BE2C (cell line): ENCODE measurements at places on chromosomes 2 and 18.

- no peak for DNase-seq
Measured at GRCh38 chr2:238938401-238939055, 90.6 kb downstream of the TWIST2 start.

- DNase-seq: no peak
Measured at GRCh38 chr18:65057439-65058083, 693.3 kb upstream of the CDH7 start.

- no peak for DNase-seq
Measured at GRCh38 chr2:214135966-214136365, 274.9 kb upstream of the VWC2L start.

- no peak for DNase-seq
Measured at GRCh38 chr2:84856787-84857186, 24.1 kb downstream of the TRABD2A start.

- DNase-seq: peak; percentile 32
Measured at GRCh38 chr2:9230051-9230802, 23.6 kb downstream of the ASAP2 start.

- DNase-seq: no peak
Measured at GRCh38 chr2:136119717-136120675, 2.0 kb upstream of the CXCR4 start.

DNA sequence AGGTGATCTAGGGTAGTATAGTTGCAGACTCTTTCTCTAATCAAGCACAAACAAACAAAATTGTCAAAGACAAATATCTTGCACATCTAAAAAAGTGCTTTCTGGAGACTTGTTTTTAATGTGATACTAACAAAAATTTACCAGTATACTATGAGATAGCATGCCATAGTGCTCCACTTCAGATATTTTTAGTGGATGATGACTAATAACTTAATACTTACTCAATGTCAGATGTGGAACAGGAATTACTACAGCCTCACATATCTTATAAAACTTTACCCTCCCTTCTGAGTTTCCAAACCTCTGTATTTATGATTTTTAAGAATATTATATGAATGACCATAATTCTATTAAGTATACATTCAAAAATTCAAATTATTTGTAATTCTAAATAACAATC, 1162.0 kb upstream of the SLC39A10 start:
- DNase-seq: no peak

DNA sequence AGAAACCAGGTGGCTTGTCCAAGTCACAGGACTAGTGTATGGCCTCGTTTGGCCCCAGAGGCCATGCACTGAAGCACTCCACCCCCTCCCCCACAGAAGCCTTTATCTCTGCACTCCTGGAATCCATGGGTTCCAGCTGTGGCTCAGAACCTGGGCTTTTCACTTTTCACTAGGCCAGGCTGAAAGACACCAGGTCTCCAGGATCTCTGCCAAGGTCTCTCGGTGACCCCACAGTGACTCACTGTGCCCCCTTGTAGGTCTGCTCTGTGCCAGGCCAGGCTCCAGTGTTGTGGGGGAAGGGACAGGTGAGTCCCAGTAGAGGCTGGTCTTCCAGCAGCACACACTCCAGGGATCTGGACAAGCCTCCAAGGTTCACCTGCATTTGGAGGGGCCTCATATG, 31.0 kb upstream of the GLI2 start:
- no peak for DNase-seq

DNA sequence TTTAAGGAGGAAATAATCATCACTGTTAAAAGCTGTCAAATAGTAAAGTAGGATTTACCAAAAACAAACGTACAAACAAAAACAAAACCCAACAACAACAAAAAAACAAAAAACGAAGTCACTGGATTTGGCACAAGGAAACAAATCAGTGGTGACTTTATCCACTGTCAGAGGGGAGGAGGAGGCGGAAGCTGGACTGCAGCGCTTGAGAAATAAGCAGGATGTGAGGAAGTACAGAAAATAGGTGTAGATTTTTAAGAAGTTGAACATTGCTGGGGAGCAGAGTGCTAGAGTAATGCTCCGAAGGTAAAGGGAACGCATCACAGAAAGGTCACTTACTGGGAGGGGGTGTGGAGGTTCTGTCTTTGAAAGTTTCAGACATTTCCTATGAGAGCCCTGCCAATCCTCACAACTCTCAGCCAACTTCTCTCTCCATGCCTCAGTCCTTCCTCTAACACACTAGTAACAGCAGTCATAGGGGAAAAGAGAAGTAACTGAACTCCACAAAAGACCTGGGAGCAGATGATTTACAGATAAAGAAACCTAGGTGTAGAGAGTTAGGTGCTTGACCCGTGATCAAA, 220.2 kb upstream of the SMAD7 start:
- no peak for DNase-seq

DNA sequence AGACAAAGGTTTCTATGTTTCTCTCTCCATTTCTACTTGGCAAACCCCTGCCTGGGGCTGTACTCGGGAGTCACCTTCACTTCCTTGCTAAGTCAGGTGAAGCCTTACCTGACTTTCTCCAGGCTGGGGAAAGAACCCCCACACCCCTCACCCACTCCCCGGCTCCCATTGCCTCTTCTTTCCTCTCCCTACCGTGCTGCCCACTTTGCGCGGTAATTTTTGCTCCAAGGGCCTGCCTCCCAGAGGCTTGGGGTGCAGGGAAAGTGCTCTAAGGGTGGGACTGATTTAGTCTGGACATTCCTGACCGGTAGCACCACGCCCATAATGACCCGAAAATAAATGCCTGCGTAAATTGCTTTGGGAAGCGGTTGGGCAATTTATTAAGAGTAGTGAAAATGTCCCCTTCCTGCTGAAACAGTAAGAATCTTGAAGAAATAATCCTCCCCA, 49.1 kb upstream of the ATP6V1B1 start:
- DNase-seq: no peak

DNA sequence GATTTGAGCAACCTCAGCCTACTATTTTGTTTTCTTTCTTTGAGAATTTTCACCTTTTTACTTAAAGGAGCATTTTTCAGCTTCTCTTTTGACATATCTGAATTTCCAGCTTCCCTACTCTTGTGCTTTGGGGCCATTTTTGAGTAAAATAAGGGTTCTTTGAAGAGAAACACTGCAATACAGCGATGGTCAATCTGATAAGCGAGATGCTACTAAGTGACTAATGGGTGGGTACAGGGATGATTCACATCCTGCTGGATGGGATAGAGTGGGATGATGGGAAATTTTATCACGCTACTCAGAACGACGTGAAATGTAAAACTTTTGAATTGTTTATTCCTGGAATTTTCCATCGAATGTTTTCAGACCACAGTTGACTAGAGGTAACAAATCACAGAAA, 211.5 kb downstream of the TMEM247 start:
- DNase-seq: no peak

GRCh38 chr2:75321599-75321922, 122.2 kb upstream of the TACR1 start:
- DNase-seq: no peak

DNA sequence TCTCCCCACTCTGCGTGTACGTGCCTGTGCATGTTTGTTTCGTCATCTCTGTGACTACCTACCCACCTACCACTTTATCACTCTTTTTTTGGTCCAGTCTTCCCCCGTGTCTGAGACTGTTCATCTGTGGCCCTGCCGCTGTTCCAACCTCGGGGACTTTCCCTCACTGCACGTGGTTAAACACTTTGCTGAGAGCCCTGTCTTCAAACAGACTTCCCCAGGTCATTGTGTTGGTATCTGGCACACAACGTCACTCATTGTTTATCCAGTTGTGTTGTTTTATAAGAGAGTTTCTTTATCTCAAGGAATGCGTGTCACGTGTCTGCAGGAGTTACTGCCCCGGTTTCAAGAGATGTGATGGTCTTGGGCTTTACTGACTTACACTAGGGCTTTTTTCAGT, 262.0 kb upstream of the RASGRP3 start:
- DNase-seq: no peak

DNA sequence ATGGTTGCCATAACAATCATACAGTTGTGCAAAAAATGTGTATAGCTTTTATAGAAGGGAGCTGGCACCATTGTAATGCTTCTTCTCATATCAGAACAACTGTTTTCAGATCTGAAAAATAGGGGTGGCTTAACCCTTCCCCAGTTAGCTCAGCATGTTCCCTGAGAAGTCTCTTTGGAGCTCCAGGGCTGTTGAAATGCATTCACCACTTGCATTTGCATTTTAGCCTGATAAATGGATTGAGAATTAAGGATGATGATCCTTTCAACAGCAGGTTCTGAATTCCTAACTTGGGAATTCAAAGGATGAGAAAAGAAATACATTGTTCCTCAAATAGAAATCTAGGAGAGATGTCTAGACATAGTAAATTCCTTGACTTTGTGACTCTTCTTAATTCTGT, 181.7 kb upstream of the ALPP start:
- DNase-seq: no peak

DNA sequence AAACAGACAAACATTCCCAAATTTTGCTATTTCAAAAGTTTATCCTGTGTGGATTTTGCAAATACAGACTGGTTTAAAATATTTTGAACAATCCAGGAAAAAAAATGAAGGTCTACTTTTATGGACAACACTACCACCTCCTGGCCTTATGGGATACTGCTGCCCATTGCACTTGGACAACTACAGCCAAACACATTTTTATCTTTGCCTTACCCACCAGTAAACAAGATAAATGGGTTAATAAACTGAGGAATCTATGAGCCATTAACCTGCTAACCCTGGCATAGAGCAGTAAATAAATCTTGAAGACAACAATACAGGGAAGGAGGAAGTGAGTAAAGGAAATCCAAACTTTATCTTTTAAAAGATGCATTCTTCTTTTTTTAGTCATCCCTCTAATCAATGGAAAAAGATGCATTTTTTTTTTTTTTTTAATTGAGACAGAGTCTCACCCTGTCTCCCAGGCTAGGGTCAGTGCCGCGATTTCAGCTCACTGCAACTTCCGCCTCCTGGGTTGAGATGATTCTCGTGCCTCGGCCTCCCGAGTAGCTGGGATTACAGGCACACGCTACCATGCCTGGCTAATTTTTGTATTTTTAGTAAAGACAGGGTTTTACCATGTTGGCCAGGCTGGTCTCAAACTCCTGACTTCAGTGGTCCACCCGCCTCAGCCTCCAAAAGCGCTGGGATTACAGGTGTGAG, 2.1 kb upstream of the SPIRE1 start:
- peak; percentile 31 for DNase-seq

- no peak for DNase-seq
Measured at GRCh38 chr2:203905656-203906055, 30.9 kb upstream of the ICOS start.

DNA sequence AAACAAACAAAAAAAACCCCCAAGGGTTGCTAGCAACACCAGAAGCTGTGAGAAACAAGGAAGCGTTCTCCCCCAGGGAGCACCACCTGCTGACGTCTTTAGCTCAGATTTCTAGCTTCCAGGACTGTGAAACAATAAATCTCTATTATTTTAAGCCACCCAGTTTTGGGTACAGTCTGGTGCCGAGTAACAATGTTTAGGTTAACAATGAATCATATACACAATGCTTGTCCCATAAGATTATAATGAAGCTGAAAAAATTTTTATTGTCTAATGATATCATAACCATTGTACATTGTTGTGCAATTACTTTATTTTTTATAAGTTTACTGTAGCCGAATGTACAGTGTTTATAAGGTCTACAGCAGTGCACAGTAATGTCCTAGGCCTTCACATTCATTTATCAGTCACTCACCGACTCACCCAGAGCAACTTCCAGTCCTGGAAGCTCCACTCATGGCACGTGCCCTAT, 72.1 kb upstream of the CAB39 start:
- DNase-seq: no peak

DNA sequence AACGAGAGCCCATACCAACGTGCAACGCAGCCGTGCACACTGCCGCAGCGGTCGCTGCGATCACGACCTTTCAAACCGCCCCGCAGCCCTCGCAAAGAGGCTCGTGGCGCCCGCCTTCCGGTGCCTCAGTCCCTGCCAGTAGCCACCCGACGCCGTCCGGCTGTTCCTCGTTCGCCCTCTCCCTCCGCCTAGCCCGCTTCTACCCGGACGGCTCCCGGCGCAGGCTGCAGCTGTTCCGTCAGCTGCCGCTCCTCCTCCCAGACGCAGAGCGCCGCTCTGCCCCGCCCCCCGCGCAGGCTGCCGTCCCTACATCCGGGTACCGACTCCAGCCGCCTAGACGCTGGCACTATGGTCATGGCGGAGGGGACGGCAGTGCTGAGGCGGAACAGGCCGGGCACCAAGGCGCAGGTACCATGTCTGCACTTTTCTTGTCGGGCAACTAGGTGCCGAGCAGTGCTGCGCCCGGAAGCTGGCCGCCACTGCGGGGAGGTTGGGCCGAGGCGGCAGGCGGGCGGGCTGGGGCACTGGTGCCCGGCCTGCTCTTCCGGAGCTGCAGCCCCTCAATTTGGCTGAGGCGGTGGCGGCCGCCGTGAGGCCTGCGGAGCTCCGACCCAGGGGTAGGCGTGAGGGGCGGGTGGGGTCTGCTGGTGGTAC, at the start of gene MOB4:
Gene MOB4, plus strand, starts transcription at position 328 of the 654 bp plus-strand sequence. Its CDS starts 21 bp downstream, at position 349.
- DNase-seq: peak; percentile 98

GRCh38 chr2:133636287-133636686, 68.0 kb upstream of the NCKAP5 start:
- DNase-seq: no peak

DNA sequence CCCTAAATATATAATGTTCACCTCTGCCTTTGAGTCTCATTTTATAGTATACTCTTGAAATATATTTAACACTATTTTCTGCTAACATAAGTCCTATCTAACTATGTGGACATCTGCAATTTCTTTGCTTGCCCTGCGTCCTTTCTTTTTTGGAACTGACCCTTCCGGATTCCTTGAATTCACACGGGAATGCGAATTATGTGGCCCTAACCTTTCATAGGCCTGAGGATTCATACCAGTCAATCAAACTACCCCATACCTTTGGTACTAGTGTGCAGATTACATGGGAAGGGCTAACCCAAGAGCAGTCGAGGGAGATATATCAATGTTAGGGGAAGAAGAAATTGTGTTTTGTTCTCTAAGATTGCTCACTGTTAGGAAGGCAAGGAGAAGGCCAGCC, 56.4 kb downstream of the NRXN1 start:
- no peak for DNase-seq

DNA sequence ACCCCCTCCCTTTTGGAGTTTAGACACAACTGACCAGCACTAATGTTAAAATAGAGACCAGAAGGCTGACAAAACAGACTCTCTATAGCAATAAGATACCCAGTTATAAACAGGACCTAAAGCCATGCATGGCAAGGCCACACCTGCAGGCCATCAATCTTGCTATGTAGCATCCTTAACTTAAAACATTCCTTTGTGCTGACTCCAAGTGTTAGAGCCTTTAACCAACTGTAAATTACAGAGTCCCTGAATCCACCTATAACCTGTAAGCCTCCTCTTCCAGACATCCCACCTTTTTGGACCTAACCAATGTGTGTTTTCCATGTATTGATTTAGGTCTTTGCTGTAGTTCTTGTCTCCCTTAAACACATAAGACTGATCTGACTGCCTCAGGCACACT, 17.9 kb downstream of the ANKMY1 start:
- no peak for DNase-seq
